ENCODE measurements at places on chromosomes 12 and 14. TPM values are rescaled to one million over a fixed set of nuclear protein-coding genes. Genes with fewer than 3 reads are reported as not detected.

The C12orf42 gene
- total RNA-seq, result not detected

DNA sequence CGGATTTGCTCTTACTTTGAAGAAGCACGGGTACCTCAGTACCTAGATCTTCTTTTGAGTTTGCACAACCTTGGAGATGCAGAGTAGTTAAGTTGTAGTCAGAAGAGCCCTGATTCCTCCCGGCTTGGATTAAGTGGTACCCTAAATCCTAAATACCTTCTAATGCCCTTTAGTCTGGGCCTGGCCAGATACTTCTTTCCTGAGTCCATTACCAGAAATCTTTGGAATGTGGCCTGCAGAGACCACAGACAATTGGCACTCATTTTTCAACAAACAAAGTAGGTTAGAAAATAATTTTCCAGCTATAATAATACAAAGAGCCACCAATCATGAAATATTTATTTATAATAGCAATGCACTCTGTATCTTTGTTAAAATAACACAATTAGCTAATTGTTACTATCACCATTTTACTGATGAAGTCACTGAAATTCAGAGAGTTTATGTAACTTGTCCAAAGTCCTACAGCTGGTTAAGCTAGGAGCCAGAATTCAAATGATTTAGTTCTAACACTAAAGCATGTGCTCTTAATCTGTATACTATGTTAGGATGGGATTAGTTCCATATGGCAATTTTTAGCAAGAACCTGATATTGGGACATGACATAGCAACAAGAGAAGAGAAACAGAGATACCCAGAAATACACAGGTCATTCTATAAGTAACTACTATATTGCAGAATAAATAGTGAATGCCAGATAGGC, 132.1 kb upstream of the PDZRN4 start:
- no peak overlapping the region for H3K4me3 ChIP-seq
- DNase-seq, result no peak
- no peaks in the 10 kb centered on the region for H3K4me1 ChIP-seq

The ITGA5 gene
- 32.4 TPM for total RNA-seq

DNA sequence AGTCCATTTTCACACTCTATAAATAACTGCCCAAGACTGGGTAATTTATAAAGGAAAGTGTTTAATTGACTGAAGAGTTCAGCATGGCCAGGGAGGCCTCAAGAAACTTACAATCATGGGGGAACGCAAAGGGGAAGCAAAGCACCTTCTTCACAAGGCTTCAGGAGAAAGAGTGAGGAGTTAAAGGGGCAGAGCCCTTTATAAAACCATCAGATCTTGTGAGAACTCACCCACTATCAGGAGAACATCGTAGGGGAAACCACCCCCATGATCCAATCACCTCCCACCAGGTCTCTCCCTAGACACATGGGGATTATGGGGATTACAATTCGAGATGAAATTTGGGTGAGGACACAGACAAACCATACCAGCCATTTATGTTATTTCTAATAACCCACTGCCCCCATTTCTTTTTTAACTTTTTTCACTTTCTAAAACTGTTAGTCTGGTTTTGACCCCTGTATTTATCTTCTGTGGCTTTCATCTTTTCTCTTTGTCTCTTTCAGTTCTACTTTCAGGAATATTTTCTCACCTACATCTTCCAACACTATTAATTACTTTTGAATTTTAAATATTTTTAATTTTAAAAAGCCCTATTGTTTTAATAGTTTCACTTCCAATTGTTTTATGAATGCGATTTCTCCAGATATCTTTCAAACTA, 44.5 kb downstream of the WDR89 start:
- no peaks in the 10 kb centered on the region for H3K4me1 ChIP-seq
- H3K4me3 ChIP-seq, result no peak overlapping the region
- no peak for DNase-seq
- peaks cover 13% of the 10 kb centered on the region for H3K36me3 ChIP-seq
- H3K27ac ChIP-seq, result no peak overlapping the region

GRCh38 chr12:3225796-3226180, 148.6 kb downstream of the TSPAN9 start:
- H3K27ac ChIP-seq, result no peak overlapping the region
- no peaks in the 10 kb centered on the region for H3K36me3 ChIP-seq
- H3K27me3 ChIP-seq, result no peaks in the 10 kb centered on the region
- no peak overlapping the region for H3K4me3 ChIP-seq

DNA sequence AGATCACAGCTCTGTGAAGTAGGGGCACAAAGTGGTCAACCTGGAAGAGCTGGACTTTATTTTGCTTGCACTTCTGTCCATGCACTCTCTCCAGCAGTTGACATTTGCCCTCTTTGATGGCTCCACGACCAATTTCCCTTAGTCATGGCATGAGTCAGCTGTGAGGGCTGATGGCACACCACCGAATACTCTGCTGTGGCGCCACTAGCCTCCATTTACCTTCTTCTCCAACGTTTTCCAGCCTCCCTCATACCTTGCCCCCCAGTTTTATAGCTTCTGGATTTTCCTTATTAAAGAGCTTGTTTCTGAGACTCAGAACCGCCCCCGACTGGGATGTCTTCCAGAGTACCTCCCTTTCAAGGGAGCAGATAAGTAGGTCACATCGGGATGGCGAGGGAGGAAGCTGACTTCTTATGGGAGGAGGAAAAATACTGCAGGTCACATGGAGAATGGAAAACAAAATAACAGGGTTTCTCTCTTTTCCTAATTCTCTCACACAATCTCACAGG, 17.6 kb downstream of the NINJ2 start:
- no peak overlapping the region for H3K4me3 ChIP-seq
- peaks cover 4% of the 10 kb centered on the region for H3K4me1 ChIP-seq
- H3K36me3 ChIP-seq, result no peaks in the 10 kb centered on the region
- H3K27ac ChIP-seq, result peak overlapping the region; percentile 39
- H3K27me3 ChIP-seq, result no peaks in the 10 kb centered on the region
- DNase-seq, result peak; percentile 75

DNA sequence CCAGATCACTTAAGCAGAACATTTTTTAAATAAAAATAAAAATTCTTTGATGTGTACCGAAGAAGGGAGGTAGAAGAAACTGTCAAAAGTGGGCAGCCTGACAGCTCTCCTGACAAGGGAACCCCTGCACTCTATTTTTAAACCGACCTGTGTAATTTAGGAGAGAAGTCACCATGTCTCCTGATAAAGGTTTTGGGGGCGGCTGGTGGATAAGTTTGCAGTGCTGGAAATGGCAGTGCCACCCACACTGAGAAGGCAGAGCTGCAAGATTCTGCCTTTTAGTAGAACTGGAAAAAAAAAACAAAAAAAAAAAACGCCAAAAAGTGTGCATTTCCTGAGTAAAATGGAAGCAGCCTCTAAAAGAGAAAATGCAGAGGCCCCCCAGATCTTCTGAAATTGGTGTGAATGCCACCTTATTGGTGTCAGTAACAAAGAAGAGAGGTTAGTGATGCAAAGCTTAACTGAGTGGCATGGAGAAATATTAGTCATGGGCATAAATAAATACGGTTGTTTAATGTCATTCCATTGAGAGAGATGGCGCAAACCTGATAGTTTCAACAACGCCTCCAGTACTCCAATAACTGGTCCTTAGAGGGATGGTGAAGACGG, 24.7 kb downstream of the DUSP6 start:
- no peaks in the 10 kb centered on the region for H3K36me3 ChIP-seq
- no peak overlapping the region for H3K4me3 ChIP-seq
- no peak for DNase-seq
- H3K27ac ChIP-seq, result no peak overlapping the region

The TMEM233 gene
- not detected for total RNA-seq

DNA sequence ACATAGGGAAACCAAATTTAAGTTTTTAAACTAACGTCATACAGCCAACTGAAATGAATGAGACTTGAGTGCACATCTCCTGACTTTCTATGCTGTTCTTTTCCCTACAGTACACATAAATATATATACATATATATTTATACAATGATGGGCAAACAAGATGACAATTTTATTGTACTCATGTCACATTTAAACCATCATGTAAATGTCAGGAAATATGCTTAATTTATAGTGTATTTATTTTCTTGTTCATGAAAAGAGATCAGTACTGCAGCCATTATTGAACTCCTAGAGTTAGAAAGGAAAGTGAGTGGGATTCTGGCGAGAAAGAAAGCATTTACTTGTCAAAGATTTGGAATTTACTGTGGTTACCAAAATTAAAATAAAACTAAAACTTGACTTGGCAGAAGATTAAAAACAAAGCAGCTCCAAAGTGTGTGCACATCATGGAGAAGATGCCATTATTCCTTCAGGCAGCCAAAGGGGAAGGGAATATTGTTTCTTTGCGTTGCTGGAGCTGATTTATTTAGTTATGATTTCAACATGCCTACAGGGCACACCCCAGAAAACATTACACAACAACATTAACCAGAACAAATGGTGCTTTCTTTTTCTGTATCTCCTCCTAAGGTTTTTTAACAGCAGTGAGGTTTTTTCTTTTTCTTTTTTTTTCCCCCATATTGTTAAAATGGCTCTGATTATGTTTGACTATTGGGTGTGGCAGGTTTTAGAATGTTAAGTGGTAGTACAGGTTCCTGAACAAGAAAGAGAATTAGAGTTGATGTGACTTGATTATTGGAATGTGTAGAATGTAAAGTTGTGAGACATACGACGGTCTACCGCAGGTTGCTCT, 144.6 kb downstream of the RAD51B start:
- H3K4me1 ChIP-seq, result peaks cover 6% of the 10 kb centered on the region
- no peak for DNase-seq
- no peak overlapping the region for H3K27ac ChIP-seq

The XPOT gene
- 35.8 TPM for total RNA-seq

The SLC6A12 gene
- total RNA-seq, result 64.3 TPM

The BMAL2 gene
- 5.4 TPM for total RNA-seq

- no peak for DNase-seq
- no peaks in the 10 kb centered on the region for H3K36me3 ChIP-seq
- H3K4me1 ChIP-seq, result no peaks in the 10 kb centered on the region
- H3K4me3 ChIP-seq, result no peak overlapping the region
Measured at GRCh38 chr12:64993461-64993860, 127.6 kb downstream of the WIF1 start.

The LALBA gene
- total RNA-seq, result not detected

DNA sequence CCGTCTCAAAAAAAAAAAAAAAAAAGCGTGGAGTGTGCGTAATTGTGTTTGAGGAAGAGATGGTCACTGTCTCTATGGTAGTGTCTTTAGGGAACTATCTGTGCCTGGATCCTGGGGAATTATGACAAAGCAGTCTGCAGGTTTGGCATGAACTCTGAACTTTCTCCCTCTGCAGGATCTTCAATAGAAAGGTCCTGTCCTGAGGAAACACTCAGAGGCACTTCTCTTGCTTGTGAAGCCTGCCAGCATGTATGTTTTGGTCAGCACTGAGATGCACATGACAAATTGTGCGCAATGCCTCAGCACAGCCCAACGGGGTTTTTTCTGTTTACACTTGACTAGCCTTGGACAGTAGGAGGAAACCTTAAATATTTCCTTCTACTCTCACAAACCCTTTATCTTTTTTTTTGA, 46.6 kb downstream of the ATF7 start:
- H3K36me3 ChIP-seq, result no peaks in the 10 kb centered on the region
- no peaks in the 10 kb centered on the region for H3K27me3 ChIP-seq
- no peak overlapping the region for H3K4me3 ChIP-seq
- H3K27ac ChIP-seq, result no peak overlapping the region
- no peak for DNase-seq

The ZDHHC22 gene
- not detected for total RNA-seq

The ADAM21 gene
- total RNA-seq, result not detected

GRCh38 chr14:59161561-59162175, 26.8 kb upstream of the DAAM1 start:
- DNase-seq, result no peak
- no peaks in the 10 kb centered on the region for H3K36me3 ChIP-seq
- no peak overlapping the region for H3K4me3 ChIP-seq
- H3K27ac ChIP-seq, result no peak overlapping the region
- H3K4me1 ChIP-seq, result no peaks in the 10 kb centered on the region

The SLCO1B1 gene
- 209 TPM for total RNA-seq

GRCh38 chr12:69570000-69570516, 15.2 kb upstream of the CCT2 start:
- no peaks in the 10 kb centered on the region for H3K27me3 ChIP-seq
- peaks cover 37% of the 10 kb centered on the region for H3K36me3 ChIP-seq
- H3K27ac ChIP-seq, result no peak overlapping the region
- H3K4me1 ChIP-seq, result no peaks in the 10 kb centered on the region
- no peak overlapping the region for H3K4me3 ChIP-seq
- DNase-seq, result no peak

The C12orf50 gene
- not detected for total RNA-seq

DNA sequence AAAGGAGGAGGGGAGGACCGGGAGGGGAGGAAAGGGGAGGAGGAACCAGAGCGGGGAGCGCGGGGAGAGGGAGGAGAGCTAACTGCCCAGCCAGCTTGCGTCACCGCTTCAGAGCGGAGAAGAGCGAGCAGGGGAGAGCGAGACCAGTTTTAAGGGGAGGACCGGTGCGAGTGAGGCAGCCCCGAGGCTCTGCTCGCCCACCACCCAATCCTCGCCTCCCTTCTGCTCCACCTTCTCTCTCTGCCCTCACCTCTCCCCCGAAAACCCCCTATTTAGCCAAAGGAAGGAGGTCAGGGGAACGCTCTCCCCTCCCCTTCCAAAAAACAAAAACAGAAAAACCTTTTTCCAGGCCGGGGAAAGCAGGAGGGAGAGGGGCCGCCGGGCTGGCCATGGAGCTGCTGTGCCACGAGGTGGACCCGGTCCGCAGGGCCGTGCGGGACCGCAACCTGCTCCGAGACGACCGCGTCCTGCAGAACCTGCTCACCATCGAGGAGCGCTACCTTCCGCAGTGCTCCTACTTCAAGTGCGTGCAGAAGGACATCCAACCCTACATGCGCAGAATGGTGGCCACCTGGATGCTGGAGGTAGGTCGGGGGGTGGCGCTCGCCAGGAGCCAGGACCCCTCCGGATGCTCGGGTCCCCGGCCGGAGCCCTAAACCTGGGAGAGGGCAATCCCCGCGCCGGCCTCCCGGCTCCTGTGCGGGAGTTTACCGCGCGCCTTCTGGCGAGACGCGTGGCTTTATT, at the start of gene CCND2:
CCND2 (plus strand) TSS at position 111 of the 744 bp plus-strand sequence; CDS start at position 390, 279 bp downstream.
- DNase-seq, result peak; percentile 73
- H3K36me3 ChIP-seq, result no peaks in the 10 kb centered on the region
- peak within 1 kb of the TSS; percentile 43 for H3K27ac ChIP-seq
- H3K4me1 ChIP-seq, result no peaks in the 10 kb centered on the region

- H3K4me3 ChIP-seq, result no peak overlapping the region
- H3K36me3 ChIP-seq, result no peaks in the 10 kb centered on the region
- H3K4me1 ChIP-seq, result no peaks in the 10 kb centered on the region
- DNase-seq, result no peak
- H3K27me3 ChIP-seq, result no peaks in the 10 kb centered on the region
Measured at GRCh38 chr12:103387385-103387784, 108.4 kb downstream of the C12orf42 start.

DNA sequence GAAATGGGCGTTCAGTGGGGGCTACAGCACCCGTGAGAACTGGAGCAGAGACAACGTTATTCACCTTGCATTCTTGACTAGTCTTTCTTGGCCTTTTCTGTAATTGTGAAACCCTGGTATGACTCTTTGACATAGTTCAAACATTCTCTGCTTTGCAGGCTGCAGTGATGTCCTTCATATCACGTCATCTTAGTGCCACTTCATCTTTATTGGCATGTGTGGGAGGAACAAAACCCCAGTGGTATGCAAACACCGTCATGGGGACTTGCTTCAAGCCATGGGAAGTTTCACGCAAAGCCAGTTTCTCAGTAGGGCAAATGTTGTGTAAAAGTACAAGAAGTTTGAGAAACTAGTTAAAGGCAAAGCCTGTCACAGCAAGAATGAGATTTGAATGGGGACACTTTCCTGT, 20.2 kb upstream of the DUSP16 start:
- no peak for DNase-seq
- H3K4me3 ChIP-seq, result no peak overlapping the region
- no peak overlapping the region for H3K27ac ChIP-seq
- no peaks in the 10 kb centered on the region for H3K27me3 ChIP-seq
- H3K36me3 ChIP-seq, result no peaks in the 10 kb centered on the region
- no peaks in the 10 kb centered on the region for H3K4me1 ChIP-seq

The DLK1 gene
- 1.7 TPM for total RNA-seq

Measured in right lobe of liver (tissue), 6 donors.